ENCODE measurements at places on chromosomes 4 and X. TPM values are rescaled to one million over a fixed set of nuclear protein-coding genes. Genes with fewer than 3 reads are reported as not detected.

DNA sequence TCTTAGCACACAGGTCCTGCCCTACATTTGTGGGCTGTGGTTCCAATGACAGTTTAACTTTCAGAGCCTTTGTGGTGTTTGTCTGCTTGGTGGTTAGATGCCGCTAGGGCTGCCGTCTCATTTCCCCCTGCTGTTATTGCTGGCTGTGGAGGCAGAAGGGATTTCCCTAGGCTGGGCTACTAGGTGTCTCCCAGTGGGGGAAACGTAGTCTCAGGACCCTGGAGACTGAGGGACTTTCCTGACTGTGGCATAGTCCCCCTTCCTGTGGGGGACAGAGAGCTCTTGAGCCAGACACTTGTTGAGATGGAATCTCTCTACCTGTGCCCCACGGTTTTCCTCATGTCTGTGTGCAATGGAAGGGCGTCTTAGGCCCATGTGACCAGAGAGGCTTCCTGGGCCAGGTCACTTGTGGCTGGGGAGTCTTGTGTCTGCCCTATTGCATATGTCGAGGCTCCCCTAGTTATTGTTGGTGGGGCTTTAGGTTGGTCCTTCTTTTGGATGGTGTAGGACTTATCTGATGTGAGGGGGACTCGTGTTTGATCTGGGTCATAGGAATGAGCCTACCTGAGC is 68.2 kb downstream of the ARHGAP10 start:
- DNase-seq: no peak

DNA sequence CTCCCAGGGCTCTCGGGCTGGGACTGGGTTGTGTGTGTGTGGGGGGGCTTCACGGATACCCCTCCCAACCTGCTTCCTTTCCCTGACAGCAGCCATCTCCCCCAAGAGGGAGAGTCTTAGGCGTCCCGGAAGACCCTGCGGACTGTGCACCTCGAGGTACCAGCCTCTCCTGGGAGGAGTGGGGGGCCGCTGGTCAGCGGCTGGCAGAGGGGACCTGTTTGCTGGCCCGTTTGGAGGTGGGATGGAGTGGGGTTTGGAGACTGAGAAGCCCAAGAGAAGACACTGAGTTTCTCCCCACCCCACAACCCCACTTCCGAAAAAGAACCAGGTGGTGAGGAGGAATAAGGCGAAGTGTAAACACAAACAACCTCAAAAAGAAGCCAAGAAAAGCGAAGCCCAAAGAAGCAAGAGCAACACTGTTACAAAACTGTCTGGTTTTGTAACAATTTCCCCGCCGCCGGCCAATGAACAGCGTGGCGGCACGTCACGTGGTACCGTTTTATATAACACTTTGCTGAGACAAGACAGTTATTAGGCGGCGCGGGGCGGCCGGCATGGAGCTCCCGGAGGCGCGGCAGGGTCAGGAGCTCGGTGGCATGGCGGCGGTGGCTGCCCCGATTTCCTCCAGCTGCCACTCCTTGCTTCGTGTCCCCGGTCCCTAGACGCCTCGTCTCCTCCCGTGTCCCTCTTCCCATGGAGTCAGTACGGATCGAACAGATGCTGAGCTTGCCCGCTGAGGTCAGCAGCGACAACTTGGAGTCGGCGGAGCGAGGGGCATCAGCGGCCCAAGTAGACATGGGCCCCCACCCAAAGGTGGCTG is at the start of gene LONRF3:
Gene LONRF3 (plus strand): TSS at position 531 of the 820 bp plus-strand sequence. CDS start 163 bp downstream, at position 694.
- DNase-seq: peak; percentile 41

DNA sequence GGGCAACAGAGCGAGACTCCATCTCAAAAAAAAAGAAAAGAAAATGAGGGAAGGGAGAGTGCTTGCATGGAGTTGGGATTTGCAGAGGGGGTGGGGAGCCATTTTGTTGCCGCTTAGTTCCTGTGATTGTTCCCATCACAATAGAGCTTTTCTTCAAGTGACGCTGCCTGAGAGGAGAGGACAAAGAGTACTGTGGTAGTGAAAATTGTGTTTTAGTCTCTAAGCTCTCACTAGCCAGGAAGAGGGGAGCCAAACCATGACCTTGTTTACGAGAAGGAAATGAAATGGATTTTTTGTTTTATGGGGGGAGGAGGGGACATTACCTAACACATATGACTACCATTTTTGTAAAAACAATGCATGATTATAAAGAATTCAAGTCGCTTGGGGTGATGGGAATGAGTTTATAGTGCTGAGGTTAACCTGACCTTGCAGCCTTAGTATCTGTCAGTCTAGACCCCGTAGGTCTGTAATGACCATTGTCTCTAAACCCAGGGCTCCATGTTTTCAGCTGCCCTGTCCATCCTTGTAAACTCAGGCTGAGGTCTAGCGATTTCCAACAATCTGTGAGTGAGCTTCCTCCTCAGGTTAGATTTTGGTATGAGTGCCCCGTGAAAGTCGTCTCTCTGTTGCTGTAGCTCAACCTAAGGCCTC is 18.8 kb downstream of the SRD5A3 start:
- DNase-seq: no peak

DNA sequence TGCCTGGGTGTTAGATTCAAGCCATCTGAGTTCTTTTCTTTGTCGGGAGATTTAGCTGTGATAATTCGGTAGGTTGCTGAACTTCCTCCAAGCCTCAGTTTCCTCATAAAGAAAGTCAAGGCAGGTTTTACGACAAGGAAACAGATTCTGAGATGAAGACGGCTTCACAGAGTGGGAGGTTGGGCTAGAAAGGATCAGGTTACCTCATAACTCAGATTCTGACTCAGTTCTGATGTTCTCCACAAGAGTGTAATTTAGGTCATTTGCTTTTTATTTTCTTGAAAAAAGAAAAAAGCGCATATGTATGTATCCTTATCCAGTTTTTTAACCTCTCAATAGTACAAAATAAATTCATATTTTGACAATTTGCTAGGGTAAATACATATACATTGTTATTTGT is 47.2 kb upstream of the ELOVL6 start:
- DNase-seq: no peak

- DNase-seq: no peak
These were observed 120.3 kb downstream of the EFHC2 start for GRCh38 chrX:44223150-44223549.

GRCh38 chr4:118955515-118955914 is 66.9 kb downstream of the SYNPO2 start:
- no peak for DNase-seq

- DNase-seq: no peak
These were observed 1603.0 kb upstream of the TENM3 start for GRCh38 chr4:180640193-180640592.

DNA sequence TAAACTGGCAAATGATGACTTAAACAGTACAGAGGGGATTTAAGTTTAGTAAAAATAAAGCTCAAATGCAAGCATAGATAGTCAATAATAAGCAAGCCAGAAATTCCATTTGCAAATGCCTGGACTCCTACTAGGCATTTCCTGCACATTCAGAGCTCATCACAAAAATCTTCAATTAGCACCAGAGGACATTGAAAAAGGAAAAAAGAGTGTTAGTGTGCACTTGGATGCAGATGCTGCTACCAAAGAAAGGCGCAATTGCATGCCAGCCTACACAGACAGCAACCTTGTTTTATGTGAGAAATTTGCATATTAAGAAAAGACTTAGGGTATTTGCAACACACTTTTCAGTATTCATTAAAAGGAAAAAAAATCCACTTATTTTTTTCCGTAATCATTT is 282.1 kb downstream of the GRIA2 start:
- DNase-seq: no peak

DNA sequence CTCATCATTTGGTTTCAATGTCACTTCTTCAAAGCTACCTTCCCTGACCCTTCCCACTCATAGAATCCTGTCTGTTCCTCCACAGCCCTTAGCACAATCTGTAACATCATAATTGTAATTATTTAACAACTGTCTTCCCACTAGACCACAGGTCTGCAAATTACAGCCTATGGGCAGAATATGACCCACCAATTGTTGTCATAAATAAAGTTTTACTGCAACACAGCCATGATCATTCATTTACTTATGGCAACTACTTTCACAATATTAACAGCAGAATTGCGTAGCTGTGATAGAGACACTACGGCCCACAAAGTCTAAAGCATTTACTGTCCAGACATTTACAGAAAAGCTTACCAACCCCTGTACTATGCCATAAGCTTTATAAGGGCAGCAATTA is 15.9 kb downstream of the USP46 start:
- DNase-seq: no peak

- DNase-seq: no peak
These were observed 169.9 kb upstream of the FMR1 start for GRCh38 chrX:147741776-147742175.

DNA sequence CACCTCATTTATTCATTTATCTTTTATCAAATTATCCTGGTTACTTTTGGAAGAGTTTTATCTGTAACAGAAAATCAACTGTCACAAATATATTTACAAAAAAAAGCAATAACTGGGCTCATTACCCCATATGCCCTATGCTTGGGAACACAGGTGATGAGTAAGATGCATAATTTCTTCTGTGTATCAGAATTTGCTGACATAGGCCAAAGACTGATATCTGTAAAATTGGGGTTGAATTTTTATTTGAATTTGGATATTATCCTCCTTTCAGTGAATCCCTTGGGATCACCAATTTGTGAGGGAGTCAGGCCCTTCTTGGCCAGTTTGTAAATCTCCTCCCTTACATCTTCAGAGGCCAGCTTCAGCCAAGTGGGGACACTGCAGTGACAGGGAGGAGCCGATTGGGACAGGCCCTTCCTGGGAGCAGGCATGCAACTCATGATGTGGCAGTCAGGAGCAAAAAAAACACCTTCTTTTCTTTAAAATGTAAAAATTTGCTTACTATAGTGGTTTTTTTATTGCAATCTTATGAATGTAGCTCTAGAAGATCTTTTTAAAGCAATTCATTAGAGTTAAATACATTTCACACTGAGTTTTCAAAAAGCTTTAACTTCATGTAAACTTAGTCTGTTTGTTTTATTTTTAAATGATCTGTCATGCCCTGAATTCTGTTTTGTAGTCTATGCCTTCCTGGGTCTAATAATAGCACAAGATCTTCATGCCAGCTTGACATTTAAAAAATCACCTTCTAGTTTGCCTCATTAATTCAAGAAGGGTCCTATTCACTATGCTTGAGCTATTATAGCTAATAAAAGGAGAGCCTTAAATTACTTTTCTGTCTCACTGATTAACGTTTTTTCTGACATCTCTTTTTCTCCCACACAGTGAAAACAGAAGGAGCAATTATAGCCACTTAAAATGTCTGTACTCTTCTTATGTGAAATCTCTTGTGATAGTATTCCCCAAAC is 136.6 kb upstream of the SPRY1 start:
- DNase-seq: no peak

DNA sequence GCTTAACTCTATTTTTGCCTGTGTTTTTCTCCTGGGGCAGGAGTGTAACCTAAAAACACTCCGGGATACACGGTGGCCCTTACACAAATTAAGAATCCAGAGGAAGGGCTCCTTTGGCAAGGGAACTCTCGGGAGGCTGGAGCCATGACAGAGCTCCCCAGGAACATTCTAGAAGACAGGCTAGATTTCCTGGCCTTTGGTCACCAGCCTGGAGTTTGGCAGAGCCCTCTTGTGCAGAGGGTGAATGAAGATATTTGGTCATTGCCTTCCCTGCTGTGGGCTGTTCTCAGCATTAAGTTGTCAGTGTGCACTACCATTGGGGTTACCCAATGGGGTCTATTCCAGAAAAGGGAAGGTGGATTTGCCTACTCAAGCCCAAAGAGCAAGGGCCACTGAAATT is 53.8 kb upstream of the LNX1 start:
- no peak for DNase-seq

DNA sequence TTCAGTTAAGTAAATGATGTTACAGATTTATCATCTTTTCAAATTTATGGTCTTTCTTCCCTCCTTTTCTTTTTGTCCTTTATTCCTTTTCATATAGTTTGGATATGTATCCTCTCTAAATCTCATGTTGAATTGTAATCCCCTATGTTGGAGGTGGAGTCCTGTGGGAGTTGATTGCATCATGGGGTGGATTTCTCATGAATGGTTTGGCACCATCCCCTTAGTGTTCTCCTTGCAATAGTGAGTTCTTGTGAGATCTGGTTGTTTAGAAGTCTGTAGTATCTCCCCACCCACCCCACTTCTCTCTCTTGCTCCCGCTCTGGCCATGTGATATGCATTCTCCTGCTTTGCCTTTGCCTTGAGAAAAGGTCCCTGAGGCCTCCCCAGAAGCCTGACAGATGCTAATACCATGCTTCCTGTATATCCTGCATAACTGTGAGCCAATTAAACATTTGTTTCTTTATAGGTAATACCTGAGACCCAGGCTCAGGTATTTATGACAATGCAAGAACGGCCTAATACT is 236.7 kb downstream of the PRDM5 start:
- no peak for DNase-seq

DNA sequence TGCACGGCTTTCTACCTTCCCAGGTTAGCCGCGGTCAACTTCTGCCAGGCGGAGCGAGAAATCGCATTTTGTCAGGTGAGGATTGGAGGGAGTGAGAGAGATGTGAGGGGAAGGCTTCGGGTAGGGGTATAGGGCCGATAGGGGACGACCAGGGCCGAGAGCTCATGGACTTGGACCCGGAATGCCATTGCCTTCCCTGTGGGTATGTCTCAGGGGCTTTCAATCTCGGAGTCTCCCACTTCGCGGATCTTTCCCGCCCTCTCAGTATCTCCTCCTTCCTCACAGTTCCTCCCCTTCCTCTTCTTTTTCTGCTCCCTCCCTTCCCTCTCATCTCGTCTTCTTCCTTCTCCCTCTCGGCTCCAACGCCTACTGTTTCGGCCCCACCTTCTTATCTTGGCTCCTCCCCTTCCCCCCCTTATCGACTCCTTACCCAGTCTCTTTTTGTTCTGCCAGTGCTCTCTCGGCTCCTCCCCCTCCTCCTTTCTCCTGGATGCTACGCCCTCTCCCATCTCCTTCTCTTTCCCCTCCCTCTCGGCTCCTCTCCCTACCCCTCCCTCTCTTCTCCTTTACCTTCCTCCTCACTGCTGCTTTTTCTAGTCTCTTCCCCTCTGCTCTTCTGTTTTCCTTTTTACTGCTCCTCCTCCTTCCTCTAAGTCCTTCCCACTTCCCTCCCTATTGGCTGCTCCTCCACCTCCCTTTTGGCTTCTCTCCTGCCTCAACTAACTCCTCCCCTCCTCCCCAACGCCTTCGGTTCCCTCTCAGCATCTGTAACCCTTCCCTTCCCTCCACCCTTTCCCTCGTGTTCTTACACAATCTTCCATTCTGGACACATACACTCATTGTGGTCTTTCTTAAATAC is 29.4 kb upstream of the RBMX start:
- DNase-seq: peak; percentile 32

- no peak for DNase-seq
These were observed 68.4 kb downstream of the PDLIM5 start for GRCh38 chr4:94519925-94520789.

DNA sequence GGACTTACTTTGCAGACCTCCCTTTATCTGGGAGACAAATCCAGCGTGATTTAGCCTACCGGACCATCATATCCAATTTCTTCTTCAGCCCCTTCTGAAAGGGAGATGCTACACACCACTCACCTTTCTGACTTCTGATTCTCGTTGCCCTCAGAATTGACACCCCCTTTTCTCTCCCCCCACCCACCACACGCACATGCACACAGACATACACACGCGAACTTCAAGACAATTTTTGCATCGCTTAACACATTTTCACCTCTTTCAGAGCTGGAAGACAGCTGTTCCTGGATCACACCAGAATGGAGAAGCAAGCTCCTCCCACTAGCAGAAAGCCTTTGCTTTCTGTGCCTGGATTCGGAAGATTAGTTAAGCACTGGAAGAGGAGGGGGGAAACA is 1.0 kb upstream of the SNCA start:
- no peak for DNase-seq

The RXFP1 gene
- not detected for total RNA-seq

The GAGE12E gene
- not detected for total RNA-seq

The QDPR gene
- 8.9 TPM for total RNA-seq

The FGF2 gene
- total RNA-seq: 0.10 TPM

The SSX2 gene
- total RNA-seq: not detected

The TMEM144 gene
- total RNA-seq: not detected

The FAM184B gene
- total RNA-seq: 0.05 TPM

The GPR143 gene
- not detected for total RNA-seq

The CT47C1 gene
- total RNA-seq: not detected

The DCAF4L1 gene
- total RNA-seq: 0.22 TPM
